AG20443 (cell line): ENCODE measurements at places on chromosomes 7 and 10.

- no peak for DNase-seq
Measured at GRCh38 chr7:74093671-74094223, 10.1 kb downstream of the LIMK1 start.

DNA sequence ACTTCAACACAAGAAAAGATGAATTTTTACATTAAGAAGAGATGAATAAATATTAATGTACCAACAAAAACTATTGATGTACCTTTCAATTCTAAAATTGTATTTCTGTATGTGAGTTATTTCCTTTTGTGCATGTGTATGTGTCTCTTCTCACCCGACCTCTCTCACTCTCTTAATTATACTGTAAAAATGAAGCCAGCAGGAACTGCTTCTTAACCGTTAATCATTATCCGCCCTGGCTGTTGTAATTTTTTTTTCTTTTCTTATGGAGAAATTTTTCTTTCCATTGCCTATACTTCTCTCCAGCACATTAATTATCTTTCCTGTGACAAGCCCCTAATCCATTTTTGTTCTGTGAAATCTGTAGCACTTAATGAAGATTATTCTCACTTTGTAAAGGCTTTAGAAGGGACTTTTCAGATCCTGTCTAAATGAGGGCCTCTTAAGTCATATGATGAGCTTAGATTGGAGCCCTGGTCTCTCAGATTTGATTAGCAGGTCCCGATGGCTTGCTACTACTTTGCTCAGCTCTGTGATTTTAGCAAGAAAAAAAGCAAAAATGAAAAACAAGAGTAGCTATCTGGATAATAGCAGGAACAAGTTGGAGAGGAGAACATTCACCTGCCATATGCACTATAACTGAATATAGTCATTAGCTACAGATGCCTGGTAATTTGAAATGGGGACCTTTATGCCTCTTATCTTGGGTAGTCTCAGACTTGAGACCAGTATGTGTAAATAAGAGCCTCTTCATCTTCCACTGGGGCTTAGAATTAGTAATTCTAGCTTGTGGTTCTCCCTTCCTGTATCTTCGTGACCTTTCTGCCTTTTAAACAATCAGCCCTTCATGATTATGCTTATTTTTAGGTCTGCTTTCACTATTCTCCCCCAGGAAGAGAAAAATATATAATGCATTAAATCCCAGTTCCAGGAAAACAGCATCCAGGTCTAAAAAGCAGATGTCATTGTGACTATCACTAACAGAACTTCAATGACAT is 80.0 kb upstream of the COL1A2 start:
- DNase-seq: no peak

DNA sequence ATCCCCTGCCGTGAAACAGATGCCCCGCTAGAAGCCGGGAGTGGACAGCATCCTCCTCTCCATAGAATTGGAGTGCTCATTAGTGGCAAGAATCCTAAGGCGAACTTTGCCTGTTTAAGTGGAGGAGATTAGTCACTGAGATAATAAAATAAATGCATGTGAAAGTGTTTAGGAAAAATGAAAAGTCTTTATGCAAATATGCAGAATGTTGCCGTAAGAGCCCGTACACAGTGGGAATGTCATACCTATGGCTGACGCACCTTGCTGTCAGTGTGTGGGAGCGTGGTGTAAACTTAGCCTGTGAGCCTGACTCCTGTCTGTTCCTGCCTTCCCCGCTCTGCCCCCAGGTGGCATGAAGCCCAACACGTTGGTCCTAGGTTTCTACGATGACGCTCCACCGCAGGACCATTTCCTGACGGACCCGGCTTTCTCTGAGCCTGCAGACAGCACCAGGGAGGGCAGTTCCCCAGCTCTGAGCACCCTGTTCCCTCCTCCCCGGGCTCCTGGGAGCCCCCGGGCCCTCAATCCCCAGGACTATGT is 1.7 kb upstream of the TRIP6 start:
- no peak for DNase-seq

- peak; percentile 27 for DNase-seq
Measured at GRCh38 chr7:80347173-80347572, 164.7 kb downstream of the GNAT3 start.

DNA sequence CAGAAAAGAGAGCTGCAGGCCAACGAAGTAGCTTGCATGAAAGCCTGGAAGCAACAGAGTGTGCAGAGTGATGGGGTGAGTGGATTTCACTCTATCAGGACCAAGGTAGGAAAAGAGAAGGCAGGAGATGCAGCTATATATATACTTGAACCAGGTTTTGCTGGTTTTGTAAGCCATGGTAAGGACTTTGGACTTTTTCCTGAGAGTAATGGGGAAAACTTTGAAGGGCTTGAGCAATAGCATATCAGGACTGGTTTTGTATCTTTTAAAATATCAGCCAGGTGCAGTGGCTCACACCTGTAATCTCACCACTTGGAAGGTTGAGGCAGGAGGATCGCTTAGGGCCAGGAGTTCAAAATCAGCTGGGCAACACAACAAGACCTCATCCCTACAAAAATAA is 120.6 kb upstream of the NRP1 start:
- no peak for DNase-seq

GRCh38 chr10:120541984-120542383 is 85.0 kb downstream of the PLPP4 start:
- DNase-seq: no peak

- no peak for DNase-seq
Measured at GRCh38 chr7:37215290-37215923, 233.3 kb downstream of the ELMO1 start.

DNA sequence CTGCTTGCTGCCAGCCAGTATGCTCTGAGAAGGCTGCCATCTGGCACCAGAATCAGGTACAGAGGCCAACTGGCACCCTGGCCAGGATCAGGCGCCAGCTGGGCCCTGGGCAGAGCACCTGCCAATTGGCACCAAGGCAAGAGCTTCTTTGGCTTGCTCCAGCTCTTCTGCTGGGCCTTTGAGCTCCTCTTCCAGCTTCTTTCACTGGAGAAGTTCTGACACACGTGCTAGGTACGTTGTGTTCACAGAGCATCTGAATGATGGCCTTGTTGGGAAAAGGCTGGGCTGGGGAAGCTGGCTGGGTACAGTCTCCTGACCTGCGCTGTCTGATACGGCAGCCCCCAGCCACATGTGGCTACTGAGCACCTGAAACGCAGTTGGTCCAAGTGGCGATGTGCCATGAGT is 31.7 kb upstream of the OPALIN start:
- no peak for DNase-seq
